ENCODE measurements at places on chromosomes 11 and 22.

GRCh38 chr11:44468345-44468988 is 97.0 kb upstream of the CD82 start:
- DNase-seq = no peak

DNA sequence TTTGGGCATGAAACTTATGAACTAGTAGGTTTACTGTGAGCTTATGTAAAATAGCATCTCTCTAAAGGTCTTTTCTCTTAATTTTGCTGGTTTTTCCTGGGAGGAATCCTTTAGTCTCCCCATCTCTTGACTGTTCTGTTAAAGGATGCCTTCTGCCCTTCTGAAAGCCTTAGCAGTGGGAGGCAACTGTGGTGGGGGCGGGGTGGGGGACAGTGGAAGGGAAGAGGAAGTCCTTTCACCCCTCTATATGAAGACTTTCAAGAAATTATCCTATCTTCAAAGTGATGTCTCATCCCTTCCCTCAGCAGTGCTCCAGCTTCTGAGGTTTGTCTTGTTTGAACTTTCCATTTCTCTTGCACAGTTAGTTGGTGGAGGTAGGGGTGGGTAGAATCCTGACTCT is 73.1 kb downstream of the ELP4 start:
- no peak for DNase-seq

- peak; percentile 28 for DNase-seq
Measured at GRCh38 chr11:12963792-12964536, 45.2 kb upstream of the RASSF10 start.

DNA sequence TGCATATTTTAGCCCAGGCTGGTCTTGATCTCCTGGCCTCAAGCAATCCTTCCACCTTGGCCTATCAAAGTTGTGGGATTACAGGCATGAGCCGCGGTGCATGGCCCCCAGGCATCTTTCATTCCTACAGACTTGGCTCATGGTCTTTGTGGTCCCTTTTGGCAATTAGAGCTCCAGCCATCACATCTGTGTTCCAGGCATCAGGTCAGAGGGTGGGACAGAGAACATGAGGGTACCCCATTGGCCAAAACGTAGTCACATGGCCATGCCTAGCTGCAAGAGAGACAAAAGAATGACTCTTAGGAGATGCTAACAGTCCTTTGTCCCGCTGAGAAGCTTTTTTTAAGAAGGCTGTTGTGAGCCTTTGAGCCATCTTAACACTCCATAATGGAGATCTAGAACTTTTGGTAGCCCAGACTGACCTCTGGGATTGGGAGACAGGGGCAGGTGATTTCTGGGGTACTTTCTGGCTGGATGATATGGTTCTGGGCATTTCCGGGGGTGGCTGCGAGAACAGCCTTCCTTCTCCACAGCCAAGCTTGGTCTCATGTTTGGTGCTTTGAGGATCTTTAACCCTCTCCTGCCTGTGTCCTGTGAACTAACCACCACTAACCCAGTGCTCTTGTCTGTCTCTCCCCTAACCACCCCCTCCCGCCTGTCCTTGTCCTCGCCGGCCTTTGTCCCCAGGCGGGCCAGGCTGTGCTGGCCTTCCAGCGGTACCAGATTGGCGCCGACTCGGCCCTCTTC is 18.4 kb upstream of the TAB1 start:
- DNase-seq = no peak

- DNase-seq = no peak
Measured at GRCh38 chr11:69240332-69241074, 53.5 kb upstream of the MYEOV start.

- DNase-seq = no peak
Measured at GRCh38 chr11:45304992-45305335, 18.8 kb upstream of the SYT13 start.

DNA sequence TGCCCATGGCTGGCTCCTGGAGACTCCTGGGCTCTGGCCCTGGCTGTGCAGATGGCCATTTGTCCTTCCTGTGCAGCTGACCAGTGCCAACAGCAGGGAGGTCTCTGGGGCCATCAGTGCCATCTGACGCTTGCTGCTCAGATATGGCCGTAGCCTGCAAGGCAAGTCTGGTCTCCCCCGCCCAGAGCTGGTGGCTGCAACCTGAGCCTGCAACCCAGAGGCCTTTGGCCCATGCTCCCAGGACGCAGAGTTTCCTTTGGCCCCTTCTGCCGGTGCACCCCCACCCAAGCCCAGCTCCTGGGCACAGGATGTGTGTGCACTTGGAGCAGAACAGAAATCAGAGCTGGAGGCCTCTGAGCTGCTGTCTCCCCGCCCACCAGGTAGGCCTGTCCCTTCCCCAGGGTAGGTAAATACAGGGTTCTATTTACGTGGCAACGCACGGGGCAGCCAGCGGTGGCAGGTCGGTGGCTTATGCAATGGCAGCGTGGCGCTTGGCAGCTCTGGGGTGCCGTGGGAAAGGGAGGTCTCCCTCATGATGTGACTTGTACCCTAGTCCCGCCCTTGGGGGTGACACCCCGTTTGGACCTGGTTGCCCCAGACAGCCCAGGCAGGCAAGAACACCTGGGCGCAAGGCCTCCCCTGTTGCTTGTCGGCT is 21.0 kb upstream of the MYEOV start:
- DNase-seq = no peak

Measured in gastrocnemius medialis (tissue), 4 donors.